ENCODE measurements at places on chromosomes 7 and 10. TPM values are rescaled to one million over a fixed set of nuclear protein-coding genes. Genes with fewer than 3 reads are reported as not detected.

Gene CTAGE15
- total RNA-seq = 0.64 TPM

Gene GRID1
- total RNA-seq = 0.16 TPM

Gene FOXI2
- total RNA-seq = not detected

Gene TSPAN12
- total RNA-seq = 27.5 TPM

Gene CFAP46
- 4.1 TPM for total RNA-seq

Gene DLG5
- total RNA-seq = 33.9 TPM

Gene CALHM1
- total RNA-seq = not detected

Gene SAMD9
- 7.7 TPM for total RNA-seq

Gene PON1
- total RNA-seq = not detected

Gene ASB15
- not detected for total RNA-seq

Gene IFIT1B
- under 0.01 TPM for total RNA-seq

Gene LIPK
- not detected for total RNA-seq

Gene CFAP70
- 0.64 TPM for total RNA-seq

Gene MALRD1
- 0.08 TPM for total RNA-seq
